ENCODE measurements at places on chromosomes 1 and 21. TPM values are rescaled to one million over a fixed set of nuclear protein-coding genes. Genes with fewer than 3 reads are reported as not detected.

Gene KRTAP7-1
- not detected for polyA plus RNA-seq

Gene AKR7A2
- 45.3 TPM for polyA plus RNA-seq

Gene AKR7A3
- polyA plus RNA-seq, result 1.4 TPM

Gene KRTAP6-1
- not detected for polyA plus RNA-seq

Gene SH2D1B
- 0.71 TPM for polyA plus RNA-seq

Gene NTMT2
- 0.59 TPM for polyA plus RNA-seq

Gene GNG4
- polyA plus RNA-seq, result 0.42 TPM
